Stimulated activated CD8-positive, alpha-beta memory T cell treated with anti-CD3 and anti-CD28 coated beads, Interleukin-15, amount 100 ng/mL, for 4 hours (primary cell): ENCODE measurements at places on chromosomes 7 and 10.

DNA sequence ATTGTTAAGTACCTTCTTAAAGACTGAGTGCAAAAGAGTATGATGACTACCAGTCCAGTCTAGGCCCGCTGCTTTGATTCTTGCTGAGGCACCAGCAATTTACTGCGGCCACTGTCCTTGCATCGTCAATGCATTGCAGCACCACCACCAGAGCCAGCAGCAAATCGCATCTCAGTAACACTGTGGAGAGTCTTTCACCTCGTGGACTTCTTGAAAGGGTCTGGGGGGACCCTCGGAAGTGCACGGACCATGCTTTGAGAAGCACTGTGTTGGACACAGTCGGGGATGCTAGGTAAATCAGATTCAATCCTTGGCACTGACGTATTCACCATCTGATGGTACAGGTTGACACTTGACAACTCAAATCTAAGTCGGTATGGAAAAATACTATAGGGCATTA is 493.6 kb downstream of the RPS24 start:
- DNase-seq = no peak

DNA sequence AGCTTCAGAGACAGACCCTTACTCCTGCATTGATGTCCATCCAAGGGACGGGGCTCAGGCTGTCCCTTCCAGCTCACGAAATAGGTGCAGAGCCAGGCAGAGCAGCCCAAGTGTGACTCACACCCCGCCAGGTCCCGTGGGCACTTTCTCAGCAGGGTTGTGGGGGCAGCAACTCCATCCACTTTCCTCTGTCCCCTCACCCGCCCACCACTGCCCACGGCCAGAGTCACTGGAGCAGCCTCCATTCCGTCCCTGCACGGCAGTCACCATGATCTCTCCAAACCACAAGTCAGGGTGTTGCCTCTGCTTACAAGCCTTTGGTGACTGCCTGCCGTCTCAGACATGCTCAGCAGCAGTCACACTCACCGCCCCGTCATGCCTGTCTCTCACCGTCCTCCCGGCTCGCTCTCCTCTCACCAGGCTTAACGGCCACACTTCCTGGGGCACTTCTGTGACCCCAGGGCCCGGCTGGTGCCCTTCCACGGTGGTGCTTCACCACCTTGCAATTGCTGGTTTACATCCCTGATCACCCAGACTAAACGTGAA is 39.3 kb downstream of the CALML3 start:
- no peak for DNase-seq

GRCh38 chr7:2571409-2571808 is 12.6 kb downstream of the IQCE start:
- DNase-seq = no peak

DNA sequence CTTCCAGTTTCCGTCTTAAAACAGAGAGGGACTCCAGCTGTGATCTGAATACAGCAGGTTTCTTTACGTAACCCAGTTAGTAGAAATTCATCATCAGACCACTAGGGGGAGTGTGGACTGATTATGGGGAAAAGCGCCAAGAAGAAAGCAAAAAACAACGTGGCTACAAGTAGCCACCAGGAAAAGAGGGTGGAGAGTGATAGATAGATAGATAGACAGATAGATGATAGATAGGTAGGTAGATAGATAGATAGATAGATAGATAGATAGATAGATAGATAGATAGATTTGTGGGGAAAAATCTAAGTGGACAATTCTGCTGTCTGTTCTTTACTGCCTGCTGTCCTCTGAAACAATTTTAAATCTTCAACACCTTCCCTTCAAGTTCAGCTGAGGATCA is 12.7 kb upstream of the AKR1B10 start:
- DNase-seq = no peak

DNA sequence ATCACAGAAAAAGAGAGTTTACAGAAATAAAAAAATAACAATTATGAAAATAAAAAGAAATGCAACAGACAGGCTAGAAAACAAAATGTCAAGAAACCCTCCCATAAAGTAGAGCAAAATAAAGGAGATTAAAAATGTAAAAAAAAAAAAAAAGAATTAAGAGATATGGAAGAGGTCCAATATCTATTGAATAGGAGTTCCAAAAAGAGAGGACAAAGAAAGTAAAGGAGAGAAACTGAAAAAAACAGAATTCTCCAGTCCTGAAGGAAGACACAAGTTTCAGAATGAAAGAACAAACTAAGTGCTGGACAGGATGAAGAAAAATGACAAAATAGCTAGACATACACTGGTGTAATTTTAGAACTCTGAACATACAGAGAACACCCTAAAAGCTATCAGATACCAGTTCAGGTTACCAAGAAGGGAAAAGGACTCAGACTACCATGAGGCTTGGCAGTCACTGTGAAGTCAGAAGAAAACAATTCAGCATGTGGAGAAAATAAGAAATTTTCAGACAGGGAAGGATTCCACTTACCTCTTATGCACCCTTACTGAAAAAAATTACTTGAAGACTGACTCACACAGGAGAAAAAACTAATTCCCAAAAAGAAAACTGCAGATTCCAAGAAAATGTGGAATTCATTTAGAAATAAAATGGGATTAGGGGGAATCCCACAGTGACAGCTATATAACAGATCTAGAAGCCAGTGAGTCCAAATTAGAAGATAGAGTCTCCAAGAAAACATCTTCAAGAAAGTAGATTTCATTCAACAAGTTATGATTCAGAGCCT is 40.4 kb upstream of the ABLIM1 start:
- no peak for DNase-seq

- DNase-seq = no peak
These were observed 176.9 kb upstream of the AOAH start for GRCh38 chr7:36900988-36901710.

- DNase-seq = no peak
These were observed 11.8 kb upstream of the TSPAN12 start for GRCh38 chr7:120869700-120870099.

GRCh38 chr10:87991946-87992345 is 128.5 kb downstream of the PTEN start:
- no peak for DNase-seq

DNA sequence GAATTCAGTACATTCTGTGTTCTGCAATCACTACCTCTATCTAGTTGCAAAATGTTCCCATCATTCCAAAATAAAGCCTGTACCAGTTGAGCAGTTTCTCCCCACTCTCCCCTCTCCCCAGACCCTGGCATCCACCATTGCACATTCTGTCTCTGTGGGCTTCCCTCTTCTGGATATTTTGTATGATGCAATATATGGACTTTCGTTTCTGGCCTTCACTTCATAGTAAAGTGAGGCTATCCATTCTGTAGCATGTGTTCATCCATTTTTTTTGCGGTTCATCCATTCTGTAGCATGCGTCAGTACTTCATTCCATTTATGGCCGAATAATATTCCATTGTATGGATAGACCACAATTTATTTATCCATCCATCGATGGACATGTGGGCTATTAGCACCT is 9.5 kb upstream of the CYP3A4 start:
- DNase-seq = no peak

GRCh38 chr10:15805395-15806058 is 54.8 kb downstream of the MINDY3 start:
- no peak for DNase-seq

DNA sequence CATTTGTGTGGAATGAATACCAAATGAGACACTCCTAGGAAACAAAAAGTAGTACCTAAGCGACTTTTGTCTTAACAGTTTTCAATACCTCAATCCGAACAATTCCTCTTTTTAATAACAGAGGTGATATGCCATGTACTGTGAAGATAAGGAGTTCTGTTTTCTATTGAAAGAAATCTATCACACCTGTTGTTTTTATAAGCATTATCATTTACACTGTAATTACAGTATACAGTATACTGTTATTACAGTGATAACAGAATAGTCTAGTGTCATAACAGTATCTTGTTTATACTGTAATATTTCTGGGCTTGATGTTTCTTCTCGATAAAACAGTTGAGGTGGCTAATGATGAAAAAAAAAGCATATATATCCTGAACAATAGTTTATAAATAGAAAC is 9.4 kb upstream of the RHOBTB1 start:
- DNase-seq = no peak

DNA sequence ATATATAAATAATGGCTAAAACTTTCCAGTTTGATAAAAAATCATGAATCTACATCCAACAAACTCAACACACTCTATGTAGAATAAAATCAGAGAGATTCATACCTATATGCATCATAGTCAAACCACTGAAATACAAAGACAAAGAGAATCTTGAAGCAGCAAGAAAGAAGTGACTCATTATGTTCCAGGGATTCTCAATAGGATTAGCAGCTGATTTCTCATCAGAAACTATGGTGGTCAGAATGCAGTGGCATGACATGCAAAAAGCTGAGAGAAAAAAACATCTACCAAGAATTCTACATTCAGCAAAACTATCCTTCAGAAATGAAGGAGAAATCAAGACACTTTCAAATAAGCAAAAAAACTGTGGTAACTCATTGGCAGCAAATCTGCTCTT is 187.4 kb downstream of the RNLS start:
- DNase-seq = no peak

- no peak for DNase-seq
These were observed 809 bp downstream of the HOXA9 start for GRCh38 chr7:27164367-27165088.

GRCh38 chr7:12741951-12742575 is 54.6 kb downstream of the ARL4A start:
- DNase-seq = no peak

GRCh38 chr10:28559618-28560017 is 26.7 kb downstream of the WAC start:
- no peak for DNase-seq
